Right ventricle myocardium superior (tissue), 1 donor: ENCODE measurements at places on chromosomes 16 and 17. TPM values are rescaled to one million over a fixed set of nuclear protein-coding genes. Genes with fewer than 3 reads are reported as not detected.

DNA sequence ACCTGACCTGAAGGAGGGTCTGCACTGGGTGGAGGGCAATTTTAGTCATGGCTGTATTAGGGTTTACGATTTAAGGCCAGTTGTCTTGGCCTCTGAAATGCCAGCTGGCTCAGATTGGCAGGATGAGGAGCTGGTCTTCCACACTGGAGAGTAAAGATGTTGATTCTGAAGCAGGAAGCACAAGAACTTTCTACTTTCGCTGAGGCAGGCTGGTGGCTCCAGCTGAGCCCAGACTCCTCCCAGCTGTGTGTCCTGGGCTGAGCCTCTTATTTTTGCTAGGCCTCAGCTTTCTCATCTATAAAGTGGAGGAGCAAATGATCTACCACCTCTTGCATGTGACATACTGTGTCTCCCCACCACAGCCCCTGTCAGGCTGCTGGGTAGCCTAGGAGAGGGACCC is 74.4 kb downstream of the MRM1 start:
- DNase-seq: no peak

- DNase-seq: peak; percentile 85
These were observed 19.1 kb downstream of the CUEDC1 start for GRCh38 chr17:57935833-57936807.

DNA sequence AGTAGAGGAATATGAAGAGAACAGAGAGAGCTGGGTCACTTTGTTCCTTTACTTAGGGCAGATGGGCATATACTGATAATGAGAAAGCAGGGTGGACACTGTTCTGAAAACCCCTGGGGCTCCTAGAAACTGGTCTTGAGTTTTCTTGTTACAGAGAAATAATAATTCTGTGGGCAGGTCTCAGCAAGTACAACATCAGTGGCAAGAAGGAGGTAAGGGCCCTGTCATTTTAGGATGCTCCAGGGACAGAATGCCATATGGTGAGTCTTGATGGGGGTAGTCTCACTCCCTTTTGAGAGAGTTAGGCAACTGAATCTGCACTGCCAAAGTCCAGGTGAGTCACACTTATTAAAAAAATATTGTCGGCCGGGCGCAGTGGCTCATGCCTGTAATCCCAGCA is 102.3 kb downstream of the KCNJ2 start:
- DNase-seq: no peak

GRCh38 chr16:17432901-17433576 is 37.7 kb downstream of the XYLT1 start:
- DNase-seq: no peak

GRCh38 chr16:85010931-85011845 is at the start of gene ZDHHC7:
Gene ZDHHC7 (minus strand): TSS chr16:85011535. CDS start chr16:84990618, 20,917 bp downstream.
- peak; percentile 94 for DNase-seq

- no peak for DNase-seq
These were observed 461.7 kb upstream of the HSBP1 start for GRCh38 chr16:83345846-83346640.

GRCh38 chr17:28406473-28406814 is 432 bp upstream of the SLC46A1 start:
- no peak for DNase-seq

DNA sequence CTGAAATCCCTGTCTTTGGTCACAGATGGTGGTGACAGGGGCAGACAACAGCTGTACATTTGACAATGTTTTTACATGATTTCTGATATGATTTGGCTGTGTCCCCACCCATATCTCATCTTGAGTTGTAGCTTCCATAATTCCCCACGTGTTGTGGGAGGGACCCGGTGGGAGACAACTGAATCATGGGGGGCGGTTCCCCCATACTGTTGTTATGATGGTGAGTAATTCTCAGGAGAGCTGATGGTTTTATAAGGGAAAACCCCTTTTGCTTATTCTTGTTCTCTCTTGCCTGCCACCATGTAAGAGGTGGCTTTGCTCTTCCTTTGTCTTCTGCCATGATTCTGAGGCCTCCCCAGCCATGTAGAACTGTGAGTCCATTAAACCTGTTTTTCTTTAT is 353.9 kb downstream of the CPPED1 start:
- no peak for DNase-seq

DNA sequence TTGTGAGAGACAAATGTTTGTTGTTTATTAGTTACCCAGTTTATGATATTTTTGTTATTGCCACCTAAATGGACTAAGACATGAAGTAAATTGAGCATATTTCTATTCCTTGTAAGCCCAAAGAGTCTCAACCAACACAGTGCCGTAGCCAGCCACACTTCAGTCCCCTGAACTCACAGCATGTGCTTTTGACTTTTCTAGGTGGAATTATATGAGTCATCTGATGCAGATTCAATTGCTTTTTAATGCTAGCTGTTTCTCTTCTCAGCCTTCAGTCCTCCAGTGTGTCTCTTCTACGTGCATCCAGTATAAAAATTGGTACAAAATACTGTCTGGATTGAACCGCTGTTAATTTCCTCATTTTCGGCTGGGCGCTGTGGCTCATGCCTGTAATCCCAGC is 39.0 kb downstream of the IQCK start:
- no peak for DNase-seq

- DNase-seq: no peak
These were observed 128.7 kb downstream of the PRKCA start for GRCh38 chr17:66430846-66431795.

- DNase-seq: no peak
These were observed 394 bp upstream of the CPD start for GRCh38 chr17:30378241-30378824.

- no peak for DNase-seq
These were observed 93.0 kb downstream of the SEC14L1 start for GRCh38 chr17:77233635-77234334.

GRCh38 chr16:27853651-27854050 is 209.9 kb downstream of the GSG1L start:
- no peak for DNase-seq

DNA sequence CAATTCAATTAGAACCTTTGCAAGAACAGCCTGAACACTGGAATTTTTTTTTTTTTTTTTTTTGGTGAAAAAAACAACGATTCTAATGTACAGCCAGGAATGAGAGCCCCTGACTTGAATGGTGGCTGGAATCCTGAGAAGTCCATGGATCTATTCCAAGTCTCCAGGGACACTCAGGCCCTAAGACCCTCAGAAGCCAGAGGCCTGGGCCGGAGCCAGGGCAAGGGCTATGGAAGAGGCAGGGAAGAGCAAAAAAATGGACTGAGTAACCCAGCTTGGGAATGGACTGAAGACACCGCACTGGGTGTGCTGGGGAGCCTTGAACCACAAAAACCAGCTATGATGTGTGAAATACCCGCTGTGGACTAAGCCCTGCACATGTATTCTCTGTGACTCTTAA is 60.3 kb upstream of the LHX1 start:
- no peak for DNase-seq

GRCh38 chr16:2428784-2429033 is 538 bp upstream of the CCNF start:
- no peak for DNase-seq

DNA sequence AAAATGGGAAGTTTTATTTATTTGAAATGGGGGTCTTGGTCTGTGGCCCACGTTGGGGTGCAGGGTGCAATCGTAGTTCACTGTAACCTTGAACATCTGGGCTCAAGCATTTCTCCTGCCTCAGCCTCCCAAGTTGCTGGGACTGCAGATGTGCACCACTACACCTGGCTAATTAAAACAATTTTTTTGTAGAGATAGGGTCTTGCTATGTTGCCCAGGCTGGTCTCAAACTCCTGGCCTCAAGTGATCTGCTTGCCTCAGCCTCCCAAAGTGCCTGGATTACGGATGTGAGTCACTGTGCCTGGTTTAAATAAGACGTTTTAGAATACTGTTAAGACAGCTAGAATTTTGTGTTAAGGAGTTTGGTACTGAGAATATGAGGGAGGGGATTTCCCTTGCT is 15.7 kb downstream of the PSMD11 start:
- DNase-seq: no peak

- no peak for DNase-seq
These were observed 22.1 kb downstream of the ZFHX3 start for GRCh38 chr16:73025856-73026210.

GRCh38 chr17:1469231-1469852 is 13.3 kb upstream of the CRK start:
- no peak for DNase-seq

DNA sequence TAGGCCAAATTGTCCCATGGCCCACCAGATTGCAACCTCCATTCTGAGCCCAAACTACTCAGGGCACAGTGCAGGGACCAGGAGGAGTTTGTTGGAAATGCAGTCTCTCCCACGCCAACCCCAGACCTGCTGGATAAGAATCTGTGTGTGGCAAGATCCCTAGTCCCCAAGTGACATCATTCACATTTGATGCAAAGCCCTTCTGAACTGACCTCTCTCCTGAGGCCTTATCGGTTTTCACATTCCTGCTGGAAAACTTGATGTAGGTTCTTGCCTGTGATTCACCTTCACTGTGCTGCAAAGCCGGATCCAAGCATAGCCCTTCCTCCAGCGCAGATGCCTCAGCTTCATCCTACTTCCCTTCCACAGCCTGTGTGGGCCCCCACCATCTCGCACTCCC is 6.6 kb upstream of the SHCBP1 start:
- DNase-seq: no peak

- DNase-seq: no peak
These were observed 30.4 kb downstream of the CACNG1 start for GRCh38 chr17:67074781-67075180.

DNA sequence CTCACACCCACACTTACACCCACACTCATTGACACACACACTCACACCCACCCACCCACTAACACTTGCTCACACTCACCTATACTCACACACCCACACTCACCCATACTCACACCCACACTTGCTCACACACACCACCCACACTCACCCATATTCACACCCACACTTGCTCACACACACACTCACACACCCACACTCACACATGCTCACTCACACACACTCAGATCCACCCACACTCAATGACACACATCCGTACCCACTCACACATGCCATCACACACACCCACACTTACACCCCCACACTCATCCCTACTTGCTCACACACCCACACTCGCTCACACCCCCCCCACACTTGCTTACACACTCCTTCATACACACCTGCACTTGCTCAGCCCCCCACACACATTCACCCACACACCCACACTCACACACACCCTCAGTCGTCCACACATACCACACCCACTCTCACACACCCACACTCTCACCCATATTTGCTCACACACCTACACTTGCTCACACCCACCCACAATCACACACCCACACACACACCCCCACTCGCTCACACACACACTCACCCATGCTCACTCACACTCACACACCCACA is 321.1 kb upstream of the N4BP1 start:
- no peak for DNase-seq

- no peak for DNase-seq
These were observed 32.0 kb downstream of the FANCA start for GRCh38 chr16:89784406-89784805.

- DNase-seq: no peak
These were observed 14.7 kb upstream of the XYLT2 start for GRCh38 chr17:50331085-50331791.

- DNase-seq: no peak
These were observed 363.3 kb upstream of the CDH5 start for GRCh38 chr16:66003201-66003600.

GRCh38 chr17:2634361-2634960 is 41.0 kb downstream of the PAFAH1B1 start:
- DNase-seq: no peak

GRCh38 chr17:62628831-62629555 is 1.5 kb downstream of the MRC2 start:
- DNase-seq: peak; percentile 51

GRCh38 chr16:49050607-49051006 is 231.0 kb downstream of the CBLN1 start:
- no peak for DNase-seq

The SNAI3 gene
- total RNA-seq: 3.0 TPM

The NOL11 gene
- 22.6 TPM for total RNA-seq

The CETP gene
- total RNA-seq: 0.24 TPM

The EVI2A gene
- total RNA-seq: 2.2 TPM

The SLFN13 gene
- 5.4 TPM for total RNA-seq

The CHST4 gene
- total RNA-seq: not detected
